AG04450 (cell line): ENCODE measurements at places on chromosomes 1 and 21. TPM values are rescaled to one million over a fixed set of nuclear protein-coding genes. Genes with fewer than 3 reads are reported as not detected.

GRCh38 chr1:231318568-231318967, 19.1 kb downstream of the EXOC8 start:
- DNase-seq, result no peak

GRCh38 chr1:99661780-99662179, 15.9 kb downstream of the PALMD start:
- DNase-seq, result no peak

DNA sequence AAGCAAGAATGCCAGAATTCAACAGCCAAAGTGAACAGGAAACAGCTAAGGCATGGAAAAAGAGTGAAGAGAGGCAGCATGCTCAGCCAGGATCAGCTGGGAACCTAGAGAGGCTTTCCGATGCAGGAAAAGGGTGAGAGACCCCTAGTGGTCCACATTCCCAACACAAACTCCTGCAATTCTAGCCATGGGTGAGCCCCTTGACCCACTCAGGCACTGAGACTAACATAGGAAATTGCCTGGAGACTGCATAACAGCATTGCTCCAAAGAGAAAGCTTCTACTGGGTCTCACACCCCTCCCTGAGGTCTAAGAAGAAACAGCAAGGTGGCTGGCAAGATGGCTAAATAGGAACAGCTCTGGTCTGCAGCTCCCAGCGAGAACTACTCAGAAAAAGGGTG, 123.2 kb downstream of the LHX8 start:
- DNase-seq, result no peak

- no peak for DNase-seq
These were observed 108.0 kb upstream of the KCTD3 start for GRCh38 chr1:215459136-215459535.

GRCh38 chr21:43269440-43269839, 100.6 kb downstream of the CRYAA start:
- DNase-seq, result no peak

- DNase-seq, result no peak
These were observed 71.4 kb upstream of the HSPA13 start for GRCh38 chr21:14454016-14455009.

DNA sequence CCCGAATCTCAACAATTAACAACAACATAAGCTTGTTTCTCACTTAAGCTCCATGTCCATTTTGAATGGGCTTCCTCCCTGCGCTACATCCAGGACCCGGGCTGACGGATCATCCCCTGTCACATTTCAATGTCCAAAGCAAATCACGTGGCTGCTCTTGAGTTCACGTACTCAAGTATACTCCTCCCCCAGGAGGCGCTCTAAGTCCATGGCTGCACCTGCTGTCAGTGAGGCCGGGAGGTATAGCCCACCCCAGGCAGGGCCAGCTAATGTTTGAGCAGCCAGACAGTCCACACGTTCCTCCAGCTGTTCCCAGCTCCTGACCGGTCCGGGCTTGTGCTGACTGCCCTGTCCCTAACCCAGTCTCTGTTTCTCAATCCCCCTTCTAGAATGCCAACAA, 220.8 kb downstream of the SLC35F3 start:
- no peak for DNase-seq

GRCh38 chr1:72281144-72281543, 1.2 kb downstream of the NEGR1 start:
- no peak for DNase-seq

Gene CNIH3
- polyA plus RNA-seq, result 5.6 and 6.5 TPM in 2 replicates

GRCh38 chr1:47262787-47263413, 30.9 kb upstream of the TAL1 start:
- no peak for DNase-seq

GRCh38 chr1:205706601-205707502, 26.5 kb upstream of the SLC45A3 start:
- DNase-seq, result no peak

DNA sequence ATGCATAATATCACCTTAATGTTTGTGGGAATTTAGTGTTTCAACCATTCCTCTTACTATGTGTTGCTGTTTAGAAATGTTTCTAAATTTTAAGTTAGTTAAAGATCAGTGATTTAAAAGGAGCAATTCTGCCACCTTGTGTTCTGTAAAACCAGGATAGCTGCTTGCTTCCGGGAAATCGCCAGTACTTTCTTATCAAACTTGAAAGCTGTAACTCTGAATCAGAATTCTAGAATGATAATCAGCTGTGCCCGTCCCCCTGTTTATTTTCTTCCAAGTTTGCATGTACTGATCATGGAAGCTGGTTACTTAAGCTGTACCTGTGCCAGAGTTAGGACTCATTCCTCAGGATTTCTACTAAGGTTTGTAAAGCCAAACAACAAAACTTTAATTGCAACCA, 656.4 kb downstream of the LTN1 start:
- DNase-seq, result peak; percentile 93

GRCh38 chr1:42422737-42423136, 33.1 kb downstream of the ZMYND12 start:
- DNase-seq, result no peak

DNA sequence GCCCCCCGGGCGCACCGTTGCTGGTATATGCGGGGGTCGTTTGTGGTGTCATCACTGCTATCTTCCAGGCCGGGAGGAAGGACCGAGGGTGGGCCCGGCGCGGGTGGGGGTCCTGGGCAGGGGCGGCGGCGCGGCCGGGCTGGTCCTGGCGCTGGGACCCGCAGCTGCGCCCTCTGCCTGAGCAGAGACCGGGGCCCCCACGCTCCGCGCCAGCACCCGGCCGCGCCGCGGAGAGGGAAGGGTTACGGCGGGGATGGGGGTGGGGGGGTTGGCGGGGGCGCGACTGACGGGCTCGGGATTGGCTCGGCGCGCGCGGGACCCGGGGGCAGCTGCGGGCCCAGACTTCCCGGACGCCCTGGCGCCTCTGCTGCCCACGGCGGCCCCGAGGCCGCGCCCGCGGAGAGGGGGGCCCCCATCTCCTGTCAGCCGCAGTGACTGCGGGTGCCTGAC, 13.8 kb upstream of the SAMD11 start:
- DNase-seq, result no peak

GRCh38 chr1:75035536-75035935, 98.7 kb upstream of the LHX8 start:
- DNase-seq, result no peak

Gene S100A7
- not detected in 2 replicates for polyA plus RNA-seq

GRCh38 chr1:35745124-35745730, 24.6 kb downstream of the CLSPN start:
- DNase-seq, result no peak

DNA sequence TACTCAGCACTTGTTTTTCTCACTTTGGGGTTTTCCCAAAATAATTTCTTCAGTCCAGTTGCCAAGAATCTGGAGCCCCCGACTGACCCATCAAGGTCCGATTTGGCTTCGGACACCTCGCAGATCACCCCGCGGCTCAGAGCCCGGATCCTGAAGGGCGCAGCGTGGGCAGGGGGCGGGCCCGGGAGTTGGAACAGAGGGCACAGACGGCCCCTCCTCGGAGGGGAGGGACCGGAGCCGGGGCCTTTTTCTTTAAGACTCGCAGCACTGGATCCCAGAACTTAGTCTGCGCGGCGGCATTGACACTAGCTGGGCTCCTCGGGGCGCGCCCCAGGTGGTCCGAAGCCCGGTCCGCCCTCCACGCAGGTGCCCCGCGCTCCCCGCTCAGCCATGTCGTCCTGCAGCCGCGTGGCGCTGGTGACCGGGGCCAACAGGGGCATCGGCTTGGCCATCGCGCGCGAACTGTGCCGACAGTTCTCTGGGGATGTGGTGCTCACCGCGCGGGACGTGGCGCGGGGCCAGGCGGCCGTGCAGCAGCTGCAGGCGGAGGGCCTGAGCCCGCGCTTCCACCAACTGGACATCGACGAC, at the start of gene CBR3:
TSS of gene CBR3 (plus strand) at position 277 of the 588 bp plus-strand sequence. CDS start at position 391, 114 bp downstream.
- no peak for DNase-seq

- no peak for DNase-seq
These were observed 16.4 kb downstream of the HMGB4 start for GRCh38 chr1:33880305-33880704.

- no peak for DNase-seq
These were observed 19.0 kb upstream of the IRF2BP2 start for GRCh38 chr1:234629026-234629425.

Gene SPRR2A
- polyA plus RNA-seq, result not detected in 2 replicates

DNA sequence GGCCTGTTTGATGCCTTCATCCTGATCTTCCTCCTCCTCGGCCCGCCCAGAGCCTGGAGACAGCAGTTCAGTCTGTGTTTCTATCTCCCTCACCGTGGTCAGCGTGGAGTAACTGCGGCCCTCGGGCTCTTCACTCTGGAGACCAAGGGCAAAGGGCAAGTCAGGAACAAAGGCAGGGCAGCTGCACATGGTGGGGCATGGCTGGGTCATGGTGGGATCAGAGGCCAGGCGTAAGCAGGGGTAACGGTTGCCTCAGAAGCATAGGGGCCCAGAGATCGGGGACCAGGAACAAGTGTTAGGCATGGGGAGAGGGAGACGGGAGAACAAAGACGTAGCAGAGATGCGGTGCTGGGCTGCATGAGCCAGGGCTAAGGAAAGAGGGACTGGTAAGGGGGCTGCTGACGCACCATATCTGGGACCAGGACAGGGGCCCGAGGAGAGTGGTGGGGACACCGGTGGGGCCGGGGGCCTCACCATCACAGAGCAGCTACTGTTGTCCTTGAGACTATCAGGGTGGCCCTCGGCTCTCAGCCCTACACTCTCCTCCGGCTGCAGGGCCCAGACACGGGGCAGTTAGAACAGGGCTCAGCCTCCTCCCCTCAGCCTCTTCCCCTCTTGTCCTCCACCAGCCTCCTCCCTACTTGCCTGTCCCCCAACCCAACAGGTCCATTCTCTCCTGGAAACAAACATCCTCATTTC, 3.2 kb upstream of the ARHGAP30 start:
- DNase-seq, result no peak

GRCh38 chr21:25640943-25641292, 1.9 kb downstream of the JAM2 start:
- DNase-seq, result no peak

Gene PGLYRP3
- not detected in 2 replicates for polyA plus RNA-seq

DNA sequence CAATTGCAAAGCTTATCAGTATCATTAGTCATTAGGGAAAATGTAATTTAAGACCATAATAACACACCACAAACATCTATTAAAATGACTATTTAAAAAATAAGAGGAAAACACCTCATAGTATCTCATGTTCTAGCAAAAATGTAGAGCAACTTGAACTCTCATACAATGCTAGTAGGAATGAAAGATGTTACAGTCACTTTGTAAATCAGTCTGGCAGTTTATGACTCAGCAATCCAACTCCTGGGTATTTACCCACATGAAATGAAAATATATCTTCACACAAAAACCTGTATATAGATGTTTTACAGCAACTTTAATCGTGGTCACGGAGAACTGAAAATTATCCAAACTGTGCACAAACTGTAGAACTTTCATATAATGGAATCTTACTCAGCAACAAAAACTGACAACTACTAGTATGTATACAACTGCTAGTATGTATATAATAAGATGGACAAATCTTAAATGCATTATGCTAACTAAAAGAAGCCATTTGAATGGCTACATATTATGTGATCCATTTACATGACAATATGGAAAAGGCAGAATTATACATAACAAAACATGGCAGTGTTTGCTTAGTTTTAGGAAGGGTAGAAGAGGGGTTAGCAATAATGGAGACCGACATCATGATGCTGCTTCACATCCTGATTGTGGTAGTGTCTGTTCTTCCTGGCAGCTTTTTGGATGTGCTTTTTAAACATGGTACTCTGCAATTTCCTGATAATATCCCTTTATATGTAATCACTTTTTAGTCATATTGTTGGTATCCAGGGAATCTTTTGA, 267.0 kb downstream of the KCTD3 start:
- no peak for DNase-seq

GRCh38 chr1:119779869-119780356, 11.2 kb upstream of the HMGCS2 start:
- DNase-seq, result no peak

Gene CA6
- polyA plus RNA-seq, result not detected in 2 replicates

DNA sequence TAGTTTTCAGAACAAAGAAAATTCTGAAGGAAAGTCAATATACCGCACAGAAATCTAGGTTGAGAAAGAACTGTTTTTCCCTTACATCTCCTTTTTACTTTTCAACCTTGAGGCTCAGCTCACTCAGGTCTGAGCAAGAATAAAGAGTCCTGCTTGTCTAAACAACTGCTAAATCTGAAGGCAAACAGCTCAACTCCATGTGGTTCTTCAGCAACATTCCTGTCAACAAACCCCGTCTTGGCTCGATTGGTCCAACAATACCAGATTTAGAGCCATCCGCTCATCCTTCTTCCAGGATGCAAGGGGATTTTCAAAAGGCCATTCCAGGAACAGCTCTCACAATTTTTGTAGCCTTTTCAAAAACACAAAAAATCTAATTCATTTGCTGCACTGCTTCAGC, 119.8 kb downstream of the HLCS start:
- no peak for DNase-seq

GRCh38 chr21:44533891-44534627, 5.9 kb downstream of the KRTAP10-1 start:
- no peak for DNase-seq

- no peak for DNase-seq
These were observed 91.8 kb downstream of the FOXD2 start for GRCh38 chr1:47529520-47530098.

GRCh38 chr1:208221291-208221622, 22.9 kb downstream of the PLXNA2 start:
- no peak for DNase-seq

DNA sequence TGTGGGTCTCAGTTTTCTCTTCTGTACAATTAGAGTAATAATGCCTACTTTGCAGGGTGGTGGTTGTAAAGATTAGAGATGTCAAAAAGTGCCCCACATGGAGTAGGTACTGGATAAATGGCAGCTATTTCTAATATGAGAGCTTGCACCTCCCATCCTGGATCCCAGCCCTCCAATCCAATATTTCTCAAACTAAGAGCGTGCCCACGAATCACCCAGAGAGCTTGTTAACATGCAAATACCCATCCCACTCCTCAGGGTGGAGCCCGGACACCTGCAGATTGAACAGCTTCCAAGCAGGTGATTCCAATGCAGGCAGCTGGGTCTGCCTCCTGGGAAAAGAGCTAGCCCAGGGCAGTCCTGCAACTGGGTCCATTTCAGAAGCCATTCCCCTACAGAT, 33.0 kb downstream of the LRRN2 start:
- DNase-seq, result no peak

DNA sequence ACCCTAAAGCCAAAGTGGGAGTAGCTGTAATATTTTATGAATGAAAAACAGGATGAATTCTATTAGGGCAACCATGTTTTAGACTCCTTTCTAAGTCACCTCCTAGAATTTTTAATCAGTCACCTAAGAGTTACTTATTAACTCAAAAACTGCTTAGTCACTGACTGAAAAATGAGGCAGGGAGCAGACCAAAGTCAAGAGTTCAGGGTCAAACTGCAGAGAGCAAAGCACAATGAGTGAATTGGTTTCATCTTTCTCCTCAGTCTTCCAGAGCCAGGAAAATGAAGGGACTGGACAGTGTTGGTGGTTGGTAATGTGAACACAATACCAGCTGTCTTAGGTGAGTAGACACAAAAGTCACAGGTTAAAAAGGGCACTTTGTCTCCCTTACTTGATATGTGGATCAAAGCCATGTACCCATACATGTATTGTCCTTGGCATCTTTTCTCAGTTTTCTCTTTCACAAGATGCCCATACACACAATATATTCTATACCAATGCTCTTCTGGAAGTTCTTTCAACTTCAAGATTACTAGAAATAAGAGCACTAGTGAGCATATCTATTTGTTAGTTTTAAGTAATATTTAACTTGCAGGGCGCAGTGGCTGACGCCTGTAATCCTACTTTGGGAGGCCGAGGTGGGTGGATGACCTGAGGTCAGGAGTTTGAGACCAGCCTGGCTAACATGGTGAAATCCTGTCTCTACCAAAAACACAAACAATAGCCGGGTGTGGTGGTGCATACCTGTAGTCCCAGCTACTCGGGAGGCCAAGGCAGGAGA, 42.2 kb downstream of the ATP1B1 start:
- no peak for DNase-seq

GRCh38 chr1:71041806-71042205, 5.8 kb downstream of the PTGER3 start:
- no peak for DNase-seq

Gene LEFTY2
- polyA plus RNA-seq, result not detected in 2 replicates

Gene CDA
- 2.8 and 4.2 TPM in 2 replicates for polyA plus RNA-seq
